MCF 10A (cell line): ENCODE measurements at places on chromosomes 2 and 18.

GRCh38 chr2:112824694-112825085 is 11.9 kb downstream of the IL1B start:
- H3K4me3 ChIP-seq, result no peak overlapping the region
- peaks cover 6% of the 10 kb centered on the region for H3K36me3 ChIP-seq
- no peaks in the 10 kb centered on the region for H3K27me3 ChIP-seq
- no peak for DNase-seq
- H3K4me1 ChIP-seq, result peaks cover 15% of the 10 kb centered on the region

GRCh38 chr2:147888680-147889079 is 43.9 kb downstream of the ACVR2A start:
- H3K4me1 ChIP-seq, result peaks cover 12% of the 10 kb centered on the region
- H3K27me3 ChIP-seq, result no peaks in the 10 kb centered on the region
- DNase-seq, result no peak
- no peak overlapping the region for H3K27ac ChIP-seq
- no peak overlapping the region for H3K4me3 ChIP-seq

DNA sequence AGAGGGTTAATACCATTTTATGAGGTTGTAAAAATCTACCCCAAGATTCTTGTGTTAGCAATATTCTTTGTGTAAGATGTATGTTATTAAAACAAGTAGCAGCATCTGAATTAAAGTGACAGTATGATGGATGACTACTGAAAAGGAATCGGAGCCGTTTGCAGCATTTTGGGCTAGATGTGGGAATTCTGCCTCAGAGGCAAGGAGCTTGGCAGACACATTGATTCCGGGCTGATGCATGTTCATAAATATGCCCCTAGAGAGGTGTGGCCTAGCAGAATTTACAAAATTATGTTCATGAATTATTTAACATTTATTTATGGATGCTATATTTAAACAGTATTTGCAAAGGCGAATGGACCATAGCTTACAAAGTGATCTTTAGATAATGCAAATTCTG is 389.0 kb upstream of the ETAA1 start:
- no peaks in the 10 kb centered on the region for H3K27me3 ChIP-seq
- H3K27ac ChIP-seq, result peak overlapping the region; percentile 51
- no peaks in the 10 kb centered on the region for H3K36me3 ChIP-seq
- H3K4me3 ChIP-seq, result no peak overlapping the region
- peaks cover 6% of the 10 kb centered on the region for H3K4me1 ChIP-seq

GRCh38 chr2:241103176-241103595 is 1.1 kb upstream of the MTERF4 start:
- no peaks in the 10 kb centered on the region for H3K27me3 ChIP-seq
- peak overlapping the region; percentile 92 for H3K27ac ChIP-seq
- peaks cover 26% of the 10 kb centered on the region for H3K36me3 ChIP-seq
- no peak for DNase-seq
- H3K4me1 ChIP-seq, result peaks cover 11% of the 10 kb centered on the region

DNA sequence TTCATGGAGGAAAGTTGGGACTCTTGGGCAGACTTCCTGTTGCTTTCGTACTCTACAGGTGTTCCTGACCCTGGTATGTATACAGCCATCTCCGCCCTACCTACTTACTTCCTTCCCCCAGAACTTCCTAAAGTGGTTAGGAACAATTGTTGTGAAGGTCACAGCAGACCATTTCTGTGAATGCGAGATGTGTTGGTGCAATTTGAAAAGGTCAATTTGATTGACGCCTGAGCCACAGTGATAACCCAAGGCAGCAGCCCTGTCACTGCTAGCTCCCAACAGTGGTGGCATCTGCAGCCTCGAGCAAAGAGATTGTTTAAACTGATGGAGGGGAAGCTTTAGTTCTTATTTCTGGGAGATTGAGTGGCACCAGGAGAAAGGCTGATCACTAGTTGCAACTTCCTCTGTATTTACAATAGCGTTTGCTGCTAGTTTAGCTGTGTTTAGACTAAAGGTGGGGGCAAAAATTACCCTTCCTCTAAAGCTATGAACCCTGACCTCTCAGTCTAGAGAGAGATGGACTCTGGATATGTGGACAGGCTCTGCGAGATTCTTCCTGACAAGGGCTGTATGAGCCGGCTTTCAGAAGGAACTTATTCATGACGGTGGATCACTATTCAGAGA is 78.3 kb upstream of the MAP4K3 start:
- no peak overlapping the region for H3K4me3 ChIP-seq
- H3K36me3 ChIP-seq, result no peaks in the 10 kb centered on the region
- no peaks in the 10 kb centered on the region for H3K27me3 ChIP-seq
- no peak for DNase-seq

GRCh38 chr18:52045946-52046675 is 293.9 kb upstream of the DCC start:
- H3K4me1 ChIP-seq, result no peaks in the 10 kb centered on the region
- no peaks in the 10 kb centered on the region for H3K36me3 ChIP-seq
- H3K27me3 ChIP-seq, result no peaks in the 10 kb centered on the region
- no peak overlapping the region for H3K4me3 ChIP-seq
- H3K27ac ChIP-seq, result no peak overlapping the region

DNA sequence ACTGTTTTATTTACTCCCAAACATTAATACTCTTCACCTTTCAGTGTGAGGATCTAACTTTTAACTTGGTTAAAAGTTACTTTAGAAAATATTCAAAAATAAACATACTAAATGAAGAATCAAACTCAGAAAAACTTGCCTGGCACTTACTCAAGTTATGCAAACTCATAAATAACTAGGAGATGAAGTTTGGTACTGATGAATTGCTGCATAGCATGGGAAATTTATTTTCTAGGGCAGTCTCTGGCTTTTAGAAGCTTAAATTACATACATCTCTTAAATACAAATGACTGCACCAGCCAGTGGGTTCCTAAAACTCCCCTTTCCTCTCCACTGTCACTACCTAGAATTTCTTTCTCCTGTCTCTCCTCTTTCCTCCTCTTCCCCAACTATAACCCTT is 46.7 kb upstream of the CREB1 start:
- no peak overlapping the region for H3K4me3 ChIP-seq
- no peaks in the 10 kb centered on the region for H3K27me3 ChIP-seq
- H3K36me3 ChIP-seq, result no peaks in the 10 kb centered on the region
- peaks cover 5% of the 10 kb centered on the region for H3K4me1 ChIP-seq
- DNase-seq, result no peak
- H3K27ac ChIP-seq, result no peak overlapping the region

- no peak overlapping the region for H3K4me3 ChIP-seq
- peak overlapping the region; percentile 36 for H3K27ac ChIP-seq
- H3K4me1 ChIP-seq, result no peaks in the 10 kb centered on the region
Observed at GRCh38 chr2:226548732-226549131, 250.9 kb downstream of the IRS1 start.

DNA sequence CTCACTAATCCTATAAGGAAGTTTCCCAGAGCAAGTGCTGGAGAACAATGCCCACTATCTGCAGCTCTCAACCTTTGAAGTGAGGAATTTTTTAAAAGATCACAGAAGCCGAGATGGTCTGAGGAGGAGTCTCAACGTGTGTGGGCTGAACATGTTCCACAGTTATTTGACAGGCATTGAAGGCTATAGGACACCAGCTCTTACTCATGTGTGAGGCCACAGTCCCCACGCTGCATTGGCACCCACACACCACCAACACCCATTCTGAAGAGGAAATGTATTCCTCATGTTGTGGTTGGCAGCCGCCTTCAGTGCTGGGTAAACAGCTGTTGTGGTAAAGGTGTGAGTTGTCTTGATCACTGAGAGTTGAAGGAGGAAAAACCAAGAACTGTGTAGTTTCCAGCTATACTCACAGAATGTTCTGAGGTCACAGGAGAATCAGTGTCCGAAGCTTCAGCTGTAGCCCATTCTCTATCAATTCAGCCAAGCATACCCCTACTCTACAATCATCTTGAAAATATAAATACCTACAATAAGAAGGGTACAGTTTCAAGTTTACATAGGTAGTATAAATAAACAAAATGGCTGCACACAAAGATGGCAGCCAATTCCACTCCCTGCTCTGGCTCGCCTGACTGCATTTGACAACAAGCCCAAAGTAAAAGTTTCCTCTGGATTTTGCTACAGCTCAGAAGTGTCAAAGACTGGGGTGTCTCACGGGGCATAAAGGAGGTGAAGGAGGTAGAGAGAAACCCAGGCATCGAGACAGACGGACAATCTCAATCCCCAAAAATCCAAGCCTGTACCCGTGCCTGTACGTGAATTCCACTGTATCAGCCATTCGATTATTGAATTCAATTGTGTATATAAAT is 12.1 kb downstream of the CD226 start:
- DNase-seq, result peak; percentile 4
- H3K27ac ChIP-seq, result no peak overlapping the region
- H3K36me3 ChIP-seq, result peaks cover 4% of the 10 kb centered on the region
- no peak overlapping the region for H3K4me3 ChIP-seq

GRCh38 chr2:73069855-73070642 is 1.5 kb downstream of the SFXN5 start:
- no peaks in the 10 kb centered on the region for H3K27me3 ChIP-seq
- peak overlapping the region; percentile 88 for H3K4me3 ChIP-seq
- DNase-seq, result peak; percentile 34
- peaks cover 34% of the 10 kb centered on the region for H3K4me1 ChIP-seq
- H3K36me3 ChIP-seq, result peaks cover 26% of the 10 kb centered on the region

DNA sequence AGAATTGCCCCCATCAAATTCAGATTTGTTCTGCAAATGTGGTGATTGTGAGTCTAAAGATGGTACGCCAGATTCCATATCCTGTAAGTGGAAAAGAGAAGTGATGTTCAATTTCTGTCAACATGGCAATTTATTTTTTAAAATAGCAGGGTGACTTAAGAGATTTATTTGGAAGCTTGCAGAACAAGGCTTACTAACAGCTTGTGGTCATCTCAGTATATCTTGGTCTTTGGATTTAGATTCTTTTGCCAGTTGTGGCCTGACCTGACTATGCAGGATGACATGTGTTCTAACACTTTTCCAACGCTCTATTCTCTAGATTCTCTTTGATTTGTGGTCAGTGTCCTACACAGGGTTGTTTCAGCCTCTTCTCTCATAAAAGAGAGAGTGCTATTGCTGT is 74.4 kb downstream of the MAP3K20 start:
- no peak for DNase-seq
- peak overlapping the region; percentile 91 for H3K27ac ChIP-seq

GRCh38 chr18:5962362-5962761 is 67.0 kb upstream of the TMEM200C start:
- no peak for DNase-seq
- no peak overlapping the region for H3K4me3 ChIP-seq
- no peaks in the 10 kb centered on the region for H3K36me3 ChIP-seq
- H3K27me3 ChIP-seq, result no peaks in the 10 kb centered on the region
- peaks cover 8% of the 10 kb centered on the region for H3K4me1 ChIP-seq

GRCh38 chr2:171778515-171778914 is 91.2 kb downstream of the DYNC1I2 start:
- no peaks in the 10 kb centered on the region for H3K4me1 ChIP-seq
- no peak overlapping the region for H3K27ac ChIP-seq
- H3K36me3 ChIP-seq, result peaks cover 2% of the 10 kb centered on the region
- DNase-seq, result no peak

DNA sequence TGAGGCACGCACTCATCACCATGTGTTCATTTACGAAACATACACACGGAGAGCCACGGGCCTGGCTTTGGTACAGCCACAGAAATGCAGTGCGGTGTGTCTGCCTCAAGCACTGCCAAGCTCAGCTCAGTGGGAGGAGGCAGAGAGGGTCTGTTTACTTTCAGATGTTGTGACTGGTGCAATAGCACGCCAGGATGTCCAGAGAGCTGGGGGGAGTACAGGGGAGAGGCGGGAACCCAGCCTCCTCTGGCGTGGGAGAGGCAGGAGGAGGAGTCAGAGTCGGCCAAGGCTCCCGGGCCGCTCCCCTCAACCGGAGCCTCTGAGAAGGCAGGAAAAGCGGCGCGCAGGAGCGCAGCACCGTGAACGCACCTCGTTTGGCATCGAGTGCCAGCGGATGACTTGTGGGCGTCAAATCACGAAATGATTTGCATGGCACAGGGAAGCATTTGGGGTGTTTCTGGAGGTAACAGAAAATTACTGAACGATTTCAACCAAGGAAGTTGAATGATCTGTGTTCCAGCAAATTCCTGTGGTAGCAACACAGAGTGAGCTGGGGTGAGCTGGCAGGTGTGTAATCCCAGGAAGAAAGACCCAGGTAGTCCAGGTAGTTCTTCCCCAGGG is 143.0 kb downstream of the ZNF516 start:
- peaks cover 27% of the 10 kb centered on the region for H3K4me1 ChIP-seq
- DNase-seq, result peak; percentile 93
- H3K27ac ChIP-seq, result no peak overlapping the region
- H3K4me3 ChIP-seq, result peak overlapping the region; percentile 66
- H3K27me3 ChIP-seq, result no peaks in the 10 kb centered on the region

GRCh38 chr18:32326450-32327308 is 136.8 kb downstream of the MEP1B start:
- H3K27me3 ChIP-seq, result no peaks in the 10 kb centered on the region
- peaks cover 17% of the 10 kb centered on the region for H3K36me3 ChIP-seq
- peak overlapping the region; percentile 18 for H3K27ac ChIP-seq
- H3K4me3 ChIP-seq, result no peak overlapping the region
- DNase-seq, result no peak

GRCh38 chr2:22167256-22167655 is 1043.5 kb downstream of the TDRD15 start:
- no peak overlapping the region for H3K27ac ChIP-seq
- H3K36me3 ChIP-seq, result no peaks in the 10 kb centered on the region
- no peak overlapping the region for H3K4me3 ChIP-seq
- no peaks in the 10 kb centered on the region for H3K4me1 ChIP-seq

DNA sequence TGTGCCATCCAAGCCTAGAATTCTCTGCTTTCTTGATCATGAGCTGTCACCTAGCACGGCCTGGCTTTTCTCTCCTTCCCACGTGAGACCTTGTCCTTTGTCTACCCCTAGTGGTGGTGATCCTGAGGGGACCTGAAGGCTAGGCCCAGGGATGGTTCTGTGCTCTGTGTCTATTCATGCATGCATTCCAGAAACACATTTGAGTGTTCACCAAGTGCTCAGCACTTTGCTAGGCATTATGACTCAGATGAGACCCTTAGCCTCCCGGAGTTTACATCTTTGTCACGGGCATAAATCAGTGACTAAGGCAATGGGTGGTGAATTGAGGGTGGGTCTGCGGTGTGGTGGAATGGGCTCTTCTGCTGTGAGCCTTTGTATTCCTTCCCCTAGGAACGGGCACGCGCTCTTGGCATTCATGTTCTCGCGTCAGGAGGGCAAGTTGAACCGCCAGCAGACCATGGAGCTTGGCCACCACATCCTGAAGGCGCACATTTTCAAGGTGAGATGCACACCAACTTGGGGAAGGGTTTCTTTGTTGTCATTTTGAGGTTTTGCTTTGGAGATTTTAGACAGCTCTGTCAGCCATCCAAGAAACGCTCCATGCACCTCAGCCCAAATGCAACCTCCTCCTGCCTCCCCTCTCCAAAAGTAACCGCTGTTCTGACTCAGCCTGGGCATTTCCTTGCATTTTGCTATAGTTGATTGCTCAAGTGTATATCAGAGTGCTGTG is 100.9 kb downstream of the WDSUB1 start:
- H3K4me1 ChIP-seq, result no peaks in the 10 kb centered on the region
- H3K36me3 ChIP-seq, result peaks cover 69% of the 10 kb centered on the region
- no peaks in the 10 kb centered on the region for H3K27me3 ChIP-seq
- H3K4me3 ChIP-seq, result no peak overlapping the region

DNA sequence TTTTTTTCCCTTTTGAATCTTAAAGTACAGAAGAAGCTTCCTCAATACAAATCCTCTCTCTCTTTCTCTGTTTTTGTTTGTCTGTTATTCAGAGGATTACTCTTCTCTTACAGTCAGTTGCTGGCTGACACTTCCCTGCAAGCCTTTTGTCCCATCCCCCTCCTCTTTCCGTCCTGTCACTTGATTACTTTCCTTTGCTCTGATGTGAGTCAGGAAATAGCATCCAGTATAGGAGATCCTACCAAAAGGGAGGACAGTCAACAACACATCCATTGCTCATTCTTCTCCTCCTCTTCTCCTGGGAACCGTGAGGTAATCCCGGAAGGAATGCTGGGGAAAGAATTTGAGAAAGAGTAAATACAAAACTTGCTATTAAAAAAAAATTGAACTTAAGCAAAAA is 79.3 kb upstream of the SCN7A start:
- no peak for DNase-seq
- no peaks in the 10 kb centered on the region for H3K36me3 ChIP-seq
- H3K27ac ChIP-seq, result no peak overlapping the region
- no peak overlapping the region for H3K4me3 ChIP-seq
- H3K4me1 ChIP-seq, result no peaks in the 10 kb centered on the region
- peaks cover 16% of the 10 kb centered on the region for H3K27me3 ChIP-seq
